Lower leg skin (tissue), 4 donors: ENCODE measurements at places on chromosomes 3 and 15. TPM values are rescaled to one million over a fixed set of nuclear protein-coding genes. Genes with fewer than 3 reads are reported as not detected.

The HAUS2 gene
- 10.0 TPM for total RNA-seq

- DNase-seq, result no peak
Observed at GRCh38 chr15:100934726-100935125, 15.6 kb downstream of the LRRK1 start.

DNA sequence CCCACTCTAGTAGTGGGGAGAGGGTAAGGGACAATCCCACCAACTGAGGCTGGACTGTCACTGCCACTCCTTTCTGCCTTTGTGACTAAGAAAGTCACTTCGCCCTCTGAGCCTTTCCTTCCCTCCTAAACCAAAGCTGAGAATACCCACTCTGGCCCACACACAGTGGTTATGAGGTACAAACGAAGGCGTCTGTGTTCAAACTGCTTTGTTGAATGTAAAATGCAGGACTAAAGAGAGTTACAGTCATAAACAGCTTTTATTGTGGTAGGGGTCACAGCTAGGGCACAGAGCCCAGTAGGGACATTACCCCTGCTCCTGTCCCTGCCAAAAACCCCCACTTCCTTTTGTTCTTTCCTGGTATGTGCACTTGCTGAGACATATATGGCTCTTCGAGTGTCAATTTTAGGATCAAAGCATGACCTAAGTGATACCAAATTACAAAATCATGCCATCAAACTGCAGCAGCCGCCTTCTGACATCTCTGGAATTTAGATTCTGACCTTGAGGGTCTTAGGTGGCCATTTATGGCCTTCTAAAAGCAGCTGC, 45.1 kb downstream of the CTDSPL start:
- no peak for DNase-seq

The CHMP2B gene
- total RNA-seq, result 36.4 TPM

The LIPC gene
- not detected for total RNA-seq

DNA sequence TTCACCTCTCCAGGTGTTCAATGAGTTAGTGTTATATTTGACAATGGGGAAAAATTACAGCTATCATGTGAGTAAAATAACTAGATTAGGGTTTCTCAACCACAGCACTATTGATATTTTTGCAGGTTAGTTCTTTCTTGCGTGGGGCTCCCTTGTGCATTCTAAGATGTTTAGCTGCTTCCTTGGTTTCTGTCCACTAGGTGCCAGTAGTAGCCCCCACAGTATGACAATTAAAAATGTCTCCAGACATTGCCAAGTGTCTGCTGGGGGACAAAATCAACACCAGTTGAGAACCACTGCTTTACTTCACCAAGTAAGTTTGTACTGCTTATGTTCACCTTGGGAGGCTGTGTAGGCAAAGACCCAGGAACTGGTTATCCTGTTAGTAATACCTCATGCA, 618.7 kb downstream of the EDEM1 start:
- no peak for DNase-seq

- DNase-seq, result no peak
Observed at GRCh38 chr15:46552316-46552715, 917.5 kb downstream of the SQOR start.

The POC1A gene
- 2.1 TPM for total RNA-seq

DNA sequence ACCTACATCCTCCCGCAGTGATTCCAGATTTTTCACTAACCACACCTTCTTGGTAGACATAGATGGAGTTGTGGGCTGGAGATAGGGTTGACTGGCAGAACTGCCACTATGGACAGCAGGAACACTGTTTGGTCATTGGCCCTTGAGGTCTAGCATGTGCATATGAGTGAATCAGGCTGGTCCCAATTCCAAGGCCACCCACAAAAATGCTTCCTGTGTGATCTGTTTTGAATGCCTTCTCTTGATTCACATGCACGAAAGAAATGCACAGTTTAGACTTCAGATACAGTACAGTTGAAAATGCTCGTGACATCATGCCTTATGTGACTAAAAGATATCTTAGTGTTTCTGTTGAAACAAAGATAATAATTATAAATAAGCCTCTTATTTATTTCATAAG, 285.8 kb upstream of the SEMA6D start:
- no peak for DNase-seq

DNA sequence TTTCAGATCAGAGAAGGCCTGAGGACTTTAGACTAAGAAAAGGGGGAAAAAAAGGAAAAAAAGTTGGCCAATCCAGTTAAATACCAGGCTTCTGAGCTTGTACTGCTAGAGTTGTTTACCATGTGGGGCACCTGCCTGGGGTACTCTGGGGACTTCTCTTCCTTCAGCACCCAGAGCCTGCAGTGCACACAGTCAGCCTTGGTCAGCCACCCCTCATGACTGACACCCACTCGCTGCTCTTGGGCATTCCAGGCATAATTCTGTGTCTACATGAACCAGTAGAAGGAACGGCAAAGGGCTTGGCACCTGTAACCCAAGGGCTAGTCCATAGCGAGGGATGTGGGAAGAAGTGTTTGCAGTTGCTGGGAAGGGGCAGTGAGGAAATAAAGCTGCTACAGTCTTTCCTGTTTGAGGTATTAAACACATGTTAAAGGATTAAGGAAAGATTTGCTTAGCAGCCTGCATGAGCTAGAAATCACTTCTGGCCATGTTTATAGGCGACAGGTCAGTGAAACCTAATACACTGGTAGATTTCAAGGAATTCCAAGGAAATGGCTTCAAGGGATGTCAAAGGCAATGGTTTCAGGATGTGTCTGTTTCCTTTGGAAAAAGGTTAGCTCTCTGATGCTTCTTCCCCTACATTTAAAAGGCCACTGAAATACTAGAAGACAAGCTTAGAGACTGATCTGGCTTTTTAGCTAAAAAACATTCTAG, 232.5 kb downstream of the CHST2 start:
- DNase-seq, result no peak

DNA sequence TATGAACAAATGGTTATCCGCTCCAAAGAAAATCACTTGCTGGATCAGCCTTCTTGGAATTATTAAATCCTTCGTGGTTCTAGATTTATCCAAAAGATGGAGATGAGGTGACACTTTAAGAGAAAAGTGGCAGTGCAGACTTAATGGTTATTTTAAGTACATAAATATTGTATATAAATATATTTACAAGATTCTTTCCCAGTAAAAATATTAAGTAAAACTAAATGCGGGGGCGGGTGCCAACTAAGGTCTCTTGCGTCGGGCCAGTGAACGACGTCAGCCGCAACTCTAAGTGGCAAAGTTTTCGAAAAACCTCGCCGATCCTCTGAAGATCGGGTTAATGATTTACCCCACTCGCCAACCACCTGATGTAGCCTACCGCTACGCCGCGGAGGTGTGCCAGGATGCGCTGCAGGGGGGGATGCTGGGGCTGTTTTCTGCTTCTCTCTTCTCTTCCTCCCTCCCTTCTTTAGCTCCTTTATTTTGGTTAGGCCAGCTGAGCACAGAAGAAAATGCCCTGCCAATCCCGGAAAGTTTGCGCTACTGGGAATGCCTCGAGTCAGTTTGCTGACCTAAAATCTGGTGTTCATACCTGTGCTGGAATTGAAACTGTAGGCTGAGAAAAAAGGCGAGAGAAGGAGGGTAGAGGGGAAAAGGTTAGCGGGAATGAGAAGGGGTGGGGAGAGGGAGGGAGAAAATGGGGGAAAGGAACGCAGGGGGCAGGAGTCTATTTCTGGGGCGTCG, 7.6 kb upstream of the FOXB1 start:
- no peak for DNase-seq

The CERS3 gene
- 105 TPM for total RNA-seq

DNA sequence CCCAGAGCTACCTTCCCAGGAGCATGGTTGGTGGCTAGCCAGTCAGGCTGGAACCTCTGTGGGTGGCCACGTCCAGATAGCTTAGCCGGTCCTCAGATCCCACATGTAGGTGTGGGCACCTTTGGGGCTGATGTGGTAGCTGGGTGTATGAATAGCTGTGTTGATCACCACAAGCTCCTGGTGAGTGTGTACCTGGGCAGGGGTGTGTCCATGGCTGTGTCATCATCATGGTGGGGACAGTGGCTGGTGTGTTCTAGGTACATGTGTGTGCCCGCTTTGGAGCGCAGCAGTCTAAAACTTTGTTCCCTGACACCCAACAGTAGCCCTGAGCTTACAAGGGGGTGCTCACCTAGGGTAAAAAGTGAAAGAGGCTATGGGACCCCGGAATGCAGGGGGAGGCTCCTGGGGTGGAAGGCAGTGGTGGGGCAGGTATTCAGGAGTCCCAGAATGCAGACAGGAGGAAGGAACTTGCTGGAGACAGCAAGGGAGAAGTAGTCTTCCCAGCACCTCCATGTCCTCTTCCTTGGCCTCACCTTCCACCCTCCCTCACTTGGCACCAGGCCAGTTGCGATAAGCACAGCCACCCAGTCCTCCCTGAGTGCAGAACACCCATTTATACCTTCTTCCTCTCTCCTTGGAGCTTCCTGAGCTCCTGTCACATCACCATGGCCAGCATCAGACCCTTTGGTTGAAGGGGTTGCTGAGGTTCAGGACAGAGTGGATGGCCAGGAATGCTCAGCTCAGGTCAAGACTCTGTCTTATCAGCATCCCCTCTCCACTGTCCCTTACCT, 1.2 kb downstream of the CISH start:
- DNase-seq, result no peak

The USP13 gene
- 6.1 TPM for total RNA-seq

- no peak for DNase-seq
Observed at GRCh38 chr3:136621628-136622027, 130.6 kb downstream of the STAG1 start.

The C3orf49 gene
- total RNA-seq, result not detected

- no peak for DNase-seq
Observed at GRCh38 chr15:41407341-41407740, 5.0 kb upstream of the NDUFAF1 start.

- no peak for DNase-seq
Observed at GRCh38 chr3:98151241-98151640, 4.0 kb downstream of the OR5H14 start.

The ATP8B4 gene
- total RNA-seq, result 2.8 TPM

The CTXND1 gene
- 0.04 TPM for total RNA-seq

DNA sequence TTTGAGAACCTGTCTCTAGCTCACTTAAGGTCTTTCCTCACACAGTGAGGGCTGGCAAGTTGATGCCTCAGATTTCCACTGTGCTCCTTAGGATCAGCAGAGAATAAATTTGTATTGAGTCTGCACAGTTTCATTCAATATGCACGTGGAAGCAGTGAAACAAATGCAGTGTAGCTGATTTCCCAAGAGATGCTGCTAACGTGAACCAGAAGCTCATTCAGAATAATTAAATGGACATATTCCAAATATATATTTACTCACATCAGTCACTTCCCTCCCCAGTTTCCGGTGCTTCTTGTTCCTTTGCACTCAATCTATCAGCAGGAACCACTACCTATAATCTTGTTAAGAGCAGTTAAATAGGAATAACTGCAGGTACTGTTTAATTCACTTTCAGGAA, 86.1 kb downstream of the UNC13C start:
- DNase-seq, result no peak

The PRKCD gene
- 30.1 TPM for total RNA-seq

- DNase-seq, result no peak
Observed at GRCh38 chr3:69181592-69182211, 59.3 kb upstream of the LMOD3 start.

DNA sequence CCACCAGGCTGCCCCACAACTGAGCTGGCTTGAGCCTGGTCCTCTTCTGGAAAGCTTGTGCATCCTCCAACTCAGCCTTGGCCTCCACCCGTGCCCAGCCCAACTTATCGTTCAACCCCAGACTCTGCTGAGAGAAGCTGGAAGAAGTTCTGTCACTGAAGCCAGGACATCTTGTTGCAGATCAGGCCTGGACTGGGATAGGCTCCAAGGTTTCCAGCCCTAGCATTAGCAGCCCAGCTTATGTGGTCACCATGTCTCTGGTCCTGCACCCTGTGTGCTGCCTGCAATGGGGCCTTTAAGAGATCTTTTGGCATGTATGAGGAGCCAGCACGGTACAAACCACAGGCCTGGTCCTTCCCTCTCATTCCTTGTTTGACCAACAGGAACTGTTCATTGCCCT, 15.2 kb upstream of the CAMP start:
- no peak for DNase-seq

DNA sequence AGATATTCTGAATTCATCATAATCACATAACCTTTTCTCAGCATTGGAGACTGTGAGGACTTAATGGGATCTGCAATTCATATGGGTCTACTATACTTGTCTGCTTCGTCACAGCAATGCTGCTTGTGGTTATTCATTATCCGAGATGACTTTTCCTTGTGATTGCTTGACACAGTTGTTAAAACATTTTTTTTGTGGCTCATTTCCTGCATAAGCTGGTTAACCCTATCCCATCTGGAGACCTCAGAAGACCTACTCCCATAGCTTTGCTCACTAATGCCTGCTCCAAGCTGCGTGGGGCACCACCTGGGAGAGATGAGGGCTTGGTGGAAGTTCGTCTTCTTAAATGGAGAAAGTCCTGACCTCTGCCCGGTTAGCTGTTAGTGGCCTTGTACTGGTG, 360.8 kb downstream of the CHST2 start:
- DNase-seq, result no peak

DNA sequence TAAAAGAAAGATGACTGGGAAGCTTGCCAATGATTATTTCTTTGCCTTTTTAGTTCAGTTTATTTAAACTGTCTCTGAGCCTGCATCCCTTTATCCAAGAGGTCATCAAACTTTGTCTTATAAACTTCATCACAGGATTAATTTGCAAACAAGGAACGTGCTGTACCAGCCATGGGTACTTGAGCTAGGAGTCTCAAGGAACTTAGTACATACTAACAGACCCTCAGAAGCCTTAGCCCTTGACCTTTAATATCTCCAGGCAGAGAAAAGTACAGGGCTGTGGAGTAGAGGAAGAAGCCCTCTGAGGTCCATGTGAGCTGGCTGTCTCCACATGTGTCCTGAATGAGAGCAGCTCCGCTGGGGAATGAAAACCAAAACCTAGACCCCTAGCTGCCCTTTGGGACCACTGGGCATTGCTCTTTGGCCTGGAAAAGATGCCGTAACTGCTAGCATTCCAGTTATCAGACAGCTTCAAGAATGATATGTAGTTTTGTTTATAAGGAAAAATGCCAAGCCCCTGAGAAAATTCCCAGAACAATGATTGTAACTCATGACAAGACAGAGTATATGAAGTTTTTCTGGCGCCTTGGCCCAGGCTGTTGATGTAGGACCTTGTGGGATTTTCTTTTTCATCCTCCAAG, 92.1 kb downstream of the ASB7 start:
- DNase-seq, result no peak

DNA sequence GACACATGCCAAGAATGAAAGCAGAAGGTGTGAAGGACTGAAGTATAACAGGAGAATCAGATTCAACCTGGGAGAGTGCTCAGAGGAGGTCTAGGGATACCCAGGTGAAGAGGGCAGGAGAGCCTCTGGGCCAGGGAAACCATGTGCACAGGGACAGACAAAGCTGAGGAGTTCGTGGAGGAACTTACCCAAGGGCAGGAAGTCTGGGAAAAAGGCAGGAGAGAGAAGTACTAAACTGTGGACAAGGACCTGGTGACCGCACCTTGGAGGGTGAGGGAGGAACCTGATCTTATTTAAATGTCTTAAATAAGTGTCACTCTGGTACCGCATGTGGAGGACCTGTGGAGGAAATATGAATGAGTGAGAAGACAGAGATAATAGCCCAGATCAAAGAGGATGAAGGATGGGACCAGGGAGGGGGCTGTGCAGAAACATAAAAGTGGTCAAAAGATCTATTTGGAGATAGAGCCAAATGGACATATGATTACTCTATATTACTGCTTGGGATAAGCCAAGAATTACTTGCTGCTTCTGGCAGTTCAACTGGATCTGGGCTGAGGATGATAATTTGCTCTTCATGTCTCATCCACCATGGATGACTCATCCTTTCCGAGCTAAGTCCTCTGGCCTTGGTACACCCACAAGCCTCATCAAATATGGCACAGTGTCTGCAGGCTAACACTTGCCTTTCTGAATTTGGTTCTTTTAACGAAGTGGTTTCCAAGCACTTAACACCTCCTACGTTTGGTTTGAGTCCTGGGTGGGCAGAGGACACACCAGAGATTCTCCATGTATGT, 116.9 kb upstream of the NMNAT3 start:
- no peak for DNase-seq

GRCh38 chr15:64665179-64665578, 110.2 kb downstream of the RBPMS2 start:
- no peak for DNase-seq
